ENCODE measurements at places on chromosomes 2 and 18.

DNA sequence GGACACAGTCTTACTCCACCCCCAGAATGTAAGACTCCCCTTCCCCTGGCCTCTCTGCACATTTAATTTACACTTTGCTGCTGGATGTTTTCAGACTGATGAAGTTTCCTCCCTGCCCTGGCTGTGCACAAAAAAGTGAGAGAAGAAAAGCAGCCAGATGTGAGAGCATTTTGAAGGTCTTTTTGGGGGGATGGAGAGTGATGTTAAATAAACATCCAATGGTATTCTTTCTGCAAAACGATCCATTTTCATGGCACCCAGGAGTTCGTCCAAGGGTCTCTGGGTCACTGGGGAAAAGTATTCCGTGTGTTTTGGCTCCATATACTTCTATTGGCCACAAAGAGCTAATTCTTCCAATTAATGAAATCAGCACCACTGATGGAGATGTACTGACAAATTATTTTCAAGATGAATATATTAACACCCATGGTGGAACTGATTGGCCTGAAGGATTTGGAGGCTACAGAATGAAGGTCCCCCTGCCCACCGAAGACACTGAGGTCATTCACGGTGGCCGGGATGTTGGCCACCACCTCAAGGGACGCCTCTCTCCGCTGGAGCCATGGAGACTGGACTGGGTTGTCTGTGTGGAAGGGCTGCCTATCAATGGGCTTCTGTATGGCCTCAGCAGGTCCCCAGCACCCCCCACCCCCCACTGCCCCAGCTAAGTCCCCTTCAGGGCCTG lies 107.6 kb upstream of the PKDCC start:
- no peak for DNase-seq

GRCh38 chr2:45652090-45653031 lies 886 bp downstream of the PRKCE start:
- peak; percentile 19 for DNase-seq

GRCh38 chr18:45248240-45248903 lies 366.9 kb upstream of the SLC14A2 start:
- no peak for DNase-seq

DNA sequence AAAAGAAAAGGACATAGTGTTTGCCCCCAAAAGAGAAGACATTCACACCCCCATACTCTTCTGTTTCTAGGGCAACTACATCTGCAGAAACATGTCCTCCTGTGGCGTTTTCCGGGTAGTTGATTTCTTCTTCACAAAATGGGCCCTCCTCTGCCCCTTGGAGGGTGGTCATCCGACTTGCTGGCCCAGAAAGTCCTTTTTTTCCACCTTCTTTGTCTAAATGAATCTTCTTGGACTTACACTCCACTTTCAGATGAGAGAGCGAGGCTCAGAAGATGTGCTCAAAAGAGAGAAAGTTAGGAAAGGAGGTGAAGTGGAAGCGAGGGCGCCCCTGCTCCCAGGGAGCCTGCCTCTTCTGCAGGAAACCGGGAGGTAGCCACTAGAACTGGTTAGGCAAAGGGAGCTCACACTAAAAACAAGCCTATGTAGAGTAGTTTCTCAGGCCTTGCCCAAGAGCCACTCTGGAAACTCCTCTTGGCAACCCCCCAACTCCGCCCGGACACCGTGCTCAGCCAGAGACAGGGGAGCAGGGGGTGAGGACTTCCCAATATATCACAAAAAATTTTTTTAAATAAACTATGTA lies 10.2 kb upstream of the SIX3 start:
- DNase-seq: no peak

DNA sequence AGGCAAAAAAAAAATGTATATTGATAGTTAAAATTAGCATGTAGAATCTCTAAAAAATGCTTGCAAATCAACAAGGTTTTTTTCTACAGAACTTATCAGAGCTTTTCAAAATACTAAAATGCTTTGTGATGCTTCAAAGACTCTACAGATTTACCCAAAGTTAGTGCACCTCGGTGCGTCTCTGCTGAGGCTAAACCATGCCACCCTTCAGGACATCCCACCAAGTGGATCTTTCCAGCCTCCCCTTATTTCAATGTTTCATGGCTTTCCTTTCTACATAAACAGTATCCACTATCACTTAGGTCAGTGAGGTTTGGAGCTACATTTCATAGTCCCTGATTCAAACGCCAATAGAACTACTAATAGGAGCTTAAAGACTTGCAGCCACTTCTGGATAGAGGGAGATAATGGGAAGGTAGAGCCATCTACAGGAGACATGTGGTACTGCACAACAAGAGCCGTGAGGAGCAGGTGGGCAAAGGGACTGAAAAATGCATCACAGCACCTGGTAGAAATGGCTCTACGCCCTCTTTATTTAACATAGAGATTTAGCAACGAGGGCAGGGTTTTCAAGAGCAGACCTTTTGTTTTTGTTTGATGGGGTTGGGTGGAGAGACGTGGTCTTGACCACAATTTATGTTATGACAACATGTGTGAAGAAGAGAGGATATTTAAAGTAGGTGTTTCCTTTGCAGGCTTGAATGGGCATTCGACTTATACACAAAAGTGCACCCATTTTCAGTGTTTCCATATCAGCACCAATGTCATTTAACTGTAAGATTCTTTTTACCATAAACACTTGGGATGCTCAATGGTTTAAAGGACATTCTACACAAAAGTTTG lies 56.1 kb upstream of the SLC35G4 start:
- no peak for DNase-seq

- DNase-seq: no peak
Measured at GRCh38 chr2:55843096-55843993, 80.2 kb downstream of the EFEMP1 start.

DNA sequence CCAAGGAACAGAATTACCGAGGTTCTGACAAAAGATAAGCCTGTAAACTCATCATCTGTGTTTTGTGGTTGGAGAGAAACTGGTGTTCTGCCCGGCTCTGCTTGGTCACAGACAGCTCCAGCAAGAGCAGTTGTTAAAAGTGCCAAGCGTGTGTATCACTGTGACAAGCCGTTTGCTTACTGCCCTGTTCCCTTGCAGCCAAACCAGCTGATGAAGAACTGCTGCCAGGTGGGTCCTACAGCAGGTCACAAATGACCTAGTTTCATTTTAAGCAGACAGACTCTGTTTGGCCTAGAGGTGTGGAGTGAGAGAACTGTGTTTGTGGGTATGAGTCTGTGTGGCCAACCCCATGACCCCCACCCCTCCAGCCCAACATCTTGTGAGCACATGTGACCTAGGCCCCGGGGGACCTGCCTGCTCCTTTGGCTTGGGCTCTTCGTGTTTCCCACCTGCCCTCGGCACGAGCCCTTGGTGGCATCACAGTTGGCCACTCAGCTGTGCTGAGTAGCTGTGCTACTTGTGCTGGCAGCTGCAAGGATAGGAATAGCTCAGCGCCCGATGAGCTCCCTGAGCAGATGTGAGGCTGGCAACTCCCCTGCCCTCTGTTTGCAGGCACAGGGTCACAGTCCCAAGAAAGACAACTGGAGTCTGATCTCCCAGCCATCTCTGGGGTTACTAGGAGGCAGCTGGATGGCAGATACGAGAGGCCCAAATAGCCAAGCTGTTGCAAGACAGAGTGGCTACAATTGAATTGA lies 9.7 kb downstream of the OXER1 start:
- no peak for DNase-seq

DNA sequence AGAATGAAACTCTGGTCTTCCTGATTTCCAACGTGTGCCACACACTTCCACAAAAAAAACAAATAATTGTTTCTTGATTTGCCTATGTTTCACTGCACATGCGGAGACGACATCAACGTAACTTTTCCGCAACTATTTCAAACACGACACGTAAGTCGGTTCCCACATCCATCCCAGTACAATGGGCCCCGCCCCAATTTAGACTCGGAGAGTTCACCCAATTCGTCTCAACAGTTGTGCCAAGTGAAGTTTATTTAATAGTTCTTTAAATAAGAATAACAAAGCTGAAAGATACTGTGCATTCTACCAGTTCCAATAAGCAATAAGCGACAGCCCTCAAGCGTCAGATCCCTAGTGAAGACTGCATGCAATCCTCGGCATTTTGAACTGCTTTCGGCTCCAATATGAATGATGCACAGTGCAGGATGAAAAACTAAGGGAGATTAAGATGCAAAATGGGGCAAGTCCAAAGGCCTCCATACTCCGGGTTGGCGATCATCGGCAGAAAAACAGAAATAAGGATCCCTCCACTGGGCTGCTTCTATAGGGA lies 664 bp downstream of the CCT4 start:
- no peak for DNase-seq

DNA sequence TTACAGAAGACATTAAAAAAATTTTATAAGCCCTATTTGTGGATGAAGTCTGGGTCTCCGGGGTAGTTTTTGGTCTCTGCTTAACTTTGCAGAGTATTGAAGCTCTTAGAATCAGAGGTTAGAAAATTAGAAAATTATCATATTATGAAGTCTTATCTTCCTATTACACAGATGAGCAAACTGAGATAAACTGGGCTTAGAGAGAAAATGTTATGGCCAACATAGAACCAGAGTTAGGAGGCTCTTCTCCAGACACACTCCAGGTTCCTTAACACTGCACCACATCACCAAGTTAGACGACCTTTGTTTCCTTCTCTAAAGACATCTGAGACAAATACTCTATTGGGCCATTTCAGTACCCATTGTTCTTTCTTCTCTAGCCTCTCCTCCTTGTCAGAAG lies 36.7 kb upstream of the NEB start:
- no peak for DNase-seq

GRCh38 chr2:11769516-11769915 lies 23.1 kb downstream of the LPIN1 start:
- no peak for DNase-seq

DNA sequence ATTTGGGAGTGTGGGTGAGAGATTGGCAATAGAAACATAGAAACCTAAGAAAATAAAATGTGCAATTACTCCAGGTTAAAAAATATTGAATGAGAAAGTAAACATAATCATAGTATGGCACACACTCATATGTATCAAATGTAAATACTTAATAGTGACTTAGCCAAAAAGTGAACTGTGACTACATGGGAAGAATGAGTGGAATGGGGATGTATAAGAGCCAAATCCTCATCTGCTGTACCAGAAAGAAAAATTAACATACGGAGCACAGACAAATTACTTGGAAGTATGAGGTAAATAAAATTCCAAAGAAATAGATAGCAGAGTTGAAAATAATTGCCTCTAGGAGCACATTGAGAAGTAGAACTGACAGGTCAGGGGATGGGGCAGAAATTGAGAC lies 4.0 kb downstream of the FLACC1 start:
- DNase-seq: no peak

DNA sequence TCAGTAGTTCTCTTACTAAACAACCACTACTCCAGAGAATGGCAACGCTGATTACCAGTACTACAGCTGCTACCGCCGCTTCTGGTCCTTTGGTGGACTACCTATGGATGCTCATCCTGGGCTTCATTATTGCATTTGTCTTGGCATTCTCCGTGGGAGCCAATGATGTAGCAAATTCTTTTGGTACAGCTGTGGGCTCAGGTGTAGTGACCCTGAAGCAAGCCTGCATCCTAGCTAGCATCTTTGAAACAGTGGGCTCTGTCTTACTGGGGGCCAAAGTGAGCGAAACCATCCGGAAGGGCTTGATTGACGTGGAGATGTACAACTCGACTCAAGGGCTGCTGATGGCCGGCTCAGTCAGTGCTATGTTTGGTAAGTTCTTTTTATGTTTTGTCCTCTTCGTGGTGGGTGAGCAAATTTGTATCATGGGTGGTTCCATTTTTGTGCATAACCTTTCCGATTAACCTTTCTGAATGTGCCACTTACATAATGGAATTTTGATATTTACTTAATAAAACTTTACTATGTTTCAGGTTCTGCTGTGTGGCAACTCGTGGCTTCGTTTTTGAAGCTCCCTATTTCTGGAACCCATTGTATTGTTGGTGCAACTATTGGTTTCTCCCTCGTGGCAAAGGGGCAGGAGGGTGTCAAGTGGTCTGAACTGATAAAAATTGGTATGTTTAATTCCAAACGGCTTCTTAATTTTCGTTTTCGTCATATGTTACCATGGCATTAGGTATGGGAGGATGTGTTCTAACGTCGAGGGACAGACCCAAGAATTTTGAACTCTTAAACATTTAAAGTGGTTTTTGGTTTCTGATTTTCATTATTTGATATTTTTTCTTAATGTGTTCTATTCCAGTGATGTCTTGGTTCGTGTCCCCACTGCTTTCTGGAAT lies 1.3 kb downstream of the SLC20A1 start:
- no peak for DNase-seq

DNA sequence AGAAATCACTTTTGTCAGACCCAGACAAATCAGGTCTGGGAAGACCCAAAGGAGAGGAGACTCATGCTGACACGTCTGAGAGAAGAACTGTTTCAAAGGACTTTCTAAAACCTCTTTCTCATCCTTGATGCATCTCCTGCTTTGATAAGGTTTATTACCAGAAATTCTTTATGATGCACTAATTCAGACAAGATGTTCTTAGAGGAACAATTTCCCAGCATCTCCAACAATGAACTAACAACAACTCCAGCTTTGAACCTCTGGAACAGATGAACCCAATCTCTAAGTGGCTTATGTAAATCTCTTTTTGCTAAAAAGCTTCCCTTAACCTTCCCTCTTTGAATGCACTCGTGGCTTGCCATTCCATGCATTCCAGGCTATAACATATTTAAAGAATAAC lies 15.9 kb upstream of the SERPINB11 start:
- DNase-seq: no peak

DNA sequence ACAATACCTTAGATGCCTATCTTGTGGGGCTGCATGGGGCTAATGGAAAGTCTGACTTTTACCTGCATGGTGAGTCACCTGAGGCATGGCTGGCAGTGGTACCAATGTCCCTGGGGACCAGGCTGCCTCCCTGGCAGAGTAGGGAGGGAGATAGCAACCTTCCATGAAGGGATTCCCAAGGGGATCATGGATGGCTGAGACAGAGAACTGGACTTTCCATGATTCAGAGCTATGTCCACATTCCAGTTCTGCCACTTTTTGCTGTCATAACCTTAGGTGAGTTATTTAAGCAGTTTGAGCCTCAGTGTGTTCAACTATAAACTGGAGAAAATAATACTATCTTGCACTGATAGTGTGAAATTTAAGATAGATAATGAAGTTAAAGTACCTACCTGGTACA lies 178.6 kb downstream of the SETBP1 start:
- DNase-seq: no peak

DNA sequence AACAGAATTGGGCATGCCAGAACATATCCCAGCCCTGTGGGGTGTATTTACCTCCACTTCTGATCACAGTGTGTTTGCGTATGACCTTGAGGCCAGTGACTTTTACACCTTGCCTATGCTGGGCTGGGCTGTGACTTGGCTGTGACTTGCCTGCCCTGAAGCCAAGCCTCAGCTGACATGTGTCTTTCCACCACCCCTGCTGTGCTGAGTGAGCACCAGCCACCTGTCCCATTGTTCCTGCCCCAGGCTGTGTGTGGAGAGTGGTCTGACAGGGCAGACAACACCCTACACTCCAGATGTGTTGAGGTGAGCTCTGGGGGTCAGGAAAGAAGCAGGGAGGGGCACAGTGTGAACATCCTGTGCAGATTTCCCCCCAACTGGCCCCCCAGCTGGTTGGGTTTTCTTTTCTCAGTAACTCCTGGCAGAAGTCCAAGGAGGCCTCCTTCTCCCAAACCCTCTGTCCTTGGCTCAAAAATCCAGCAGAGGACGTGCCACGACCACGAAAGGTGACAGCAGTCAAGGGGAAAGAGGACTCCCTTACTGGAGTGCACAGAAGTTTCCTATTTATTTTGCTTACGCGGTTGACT lies 5.1 kb upstream of the STEAP3 start:
- DNase-seq: no peak
